CD14-positive monocyte (primary cell): ENCODE measurements at places on chromosomes 6 and 20.

DNA sequence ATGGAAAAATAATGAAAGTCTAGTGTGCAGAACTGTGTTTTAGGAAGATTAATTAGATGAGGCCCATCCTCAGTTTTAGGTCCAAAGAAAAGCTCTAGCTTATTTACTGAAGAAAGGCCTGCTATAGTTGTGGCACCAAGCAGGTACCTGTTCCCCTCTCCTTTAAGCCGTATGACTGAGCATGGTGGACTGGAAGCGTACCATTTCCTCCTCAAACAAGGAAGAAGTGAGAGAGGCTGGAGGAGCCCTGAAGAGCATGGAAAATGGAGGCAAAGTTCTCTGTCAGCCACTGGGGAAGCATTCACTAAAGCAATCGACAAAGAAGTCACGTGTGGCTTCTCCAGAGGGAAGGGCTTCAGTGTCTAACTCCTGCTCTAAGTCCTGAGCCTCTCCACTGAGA, 100.2 kb downstream of the MAN1A1 start:
- DNase-seq: no peak

DNA sequence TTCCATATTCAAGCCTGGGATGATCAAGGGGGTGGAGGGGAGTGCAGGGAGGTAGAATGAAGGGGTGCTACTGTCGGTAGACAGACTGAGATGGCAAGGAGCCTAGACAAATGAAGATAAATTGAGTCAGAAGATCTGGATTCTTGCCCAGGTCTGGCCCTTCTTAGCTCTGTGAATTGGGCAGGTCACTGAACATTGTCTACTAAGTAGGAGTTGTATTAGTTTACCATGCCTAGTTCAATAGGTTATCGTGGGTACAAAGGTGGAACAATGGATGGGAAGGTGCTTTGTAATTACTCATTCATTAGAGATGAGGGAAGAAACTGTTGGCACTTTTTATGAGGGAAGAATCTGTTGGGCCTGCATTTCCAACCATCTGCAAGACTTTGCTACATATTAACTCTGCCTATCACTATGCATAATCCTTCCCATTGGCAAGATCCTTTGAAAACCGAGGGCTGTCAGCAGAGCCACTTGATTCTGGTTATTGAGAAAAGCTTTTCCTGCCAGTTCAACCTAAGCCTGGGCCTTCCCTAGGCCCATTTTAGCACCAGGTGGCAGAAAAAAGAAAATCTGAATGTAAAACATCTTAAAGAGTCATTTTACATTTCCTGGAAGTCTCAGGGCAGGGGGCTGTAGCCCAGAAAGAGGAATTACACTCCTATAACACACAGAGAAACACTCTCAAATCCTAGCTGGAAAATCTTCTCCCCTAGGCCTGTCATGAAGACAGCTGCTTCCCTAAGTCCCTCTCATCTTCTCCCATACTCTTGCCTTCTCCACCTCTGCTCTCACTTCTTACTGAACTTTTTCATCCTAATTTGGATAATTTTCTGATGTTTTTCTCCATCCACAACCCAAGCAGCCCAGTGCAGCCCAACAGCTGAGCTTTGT, 103.5 kb downstream of the CD24 start:
- no peak for DNase-seq

GRCh38 chr6:52914516-52914915, 5.0 kb upstream of the GSTA3 start:
- no peak for DNase-seq

GRCh38 chr20:31717478-31718201, 5.0 kb downstream of the BCL2L1 start:
- DNase-seq: no peak

DNA sequence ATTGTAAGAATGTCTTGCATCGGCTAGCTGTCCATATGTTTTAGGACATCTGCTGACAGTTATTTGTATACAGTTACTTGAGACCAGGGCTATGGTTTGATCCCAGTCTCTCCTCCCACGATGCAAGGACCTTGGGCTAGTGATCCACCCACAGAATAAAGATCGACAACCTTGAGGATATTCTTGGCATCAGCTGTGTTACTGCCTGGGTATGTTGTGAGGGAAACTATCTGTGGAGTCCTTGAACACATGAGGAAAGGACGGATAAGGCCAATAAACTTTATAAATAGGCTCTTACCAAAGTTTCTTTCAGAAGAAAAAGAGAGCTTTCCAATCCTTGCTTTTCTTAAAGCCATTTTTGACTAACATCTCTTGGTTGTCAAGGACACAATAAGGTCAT, 70.8 kb upstream of the HEY2 start:
- no peak for DNase-seq

DNA sequence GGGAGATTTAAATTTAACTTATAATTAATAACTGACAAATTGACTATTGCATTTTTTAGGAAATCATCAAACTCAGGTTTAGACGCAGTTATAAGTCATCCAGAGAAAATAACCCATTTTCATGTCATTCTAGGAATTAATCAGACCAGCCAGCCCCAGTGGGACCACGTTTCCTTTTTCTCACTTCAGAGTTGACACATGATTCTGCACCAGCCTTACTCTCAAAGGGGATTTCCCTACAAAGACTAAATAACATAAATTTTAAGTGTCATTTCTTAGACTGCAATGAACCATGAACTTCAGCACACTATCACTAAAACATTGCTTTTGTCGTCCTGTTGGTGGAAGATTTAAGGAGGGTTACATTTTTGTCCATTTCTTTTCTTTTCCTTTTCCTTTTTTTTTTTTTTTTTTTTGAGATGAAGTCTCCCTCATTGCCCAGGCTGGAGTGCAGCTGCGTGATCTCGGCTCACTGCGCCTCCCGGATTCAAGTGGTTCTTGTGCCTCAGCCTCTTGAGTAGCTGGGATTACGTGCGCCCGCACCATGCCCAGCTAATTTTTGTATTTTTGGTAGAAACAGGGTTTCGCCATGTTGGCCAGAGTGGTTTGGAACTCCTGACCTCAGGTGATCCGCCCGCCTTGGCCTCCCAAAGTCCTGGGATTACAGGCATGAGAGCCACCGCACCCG, 3.6 kb downstream of the IPCEF1 start:
- DNase-seq: peak; percentile 68

DNA sequence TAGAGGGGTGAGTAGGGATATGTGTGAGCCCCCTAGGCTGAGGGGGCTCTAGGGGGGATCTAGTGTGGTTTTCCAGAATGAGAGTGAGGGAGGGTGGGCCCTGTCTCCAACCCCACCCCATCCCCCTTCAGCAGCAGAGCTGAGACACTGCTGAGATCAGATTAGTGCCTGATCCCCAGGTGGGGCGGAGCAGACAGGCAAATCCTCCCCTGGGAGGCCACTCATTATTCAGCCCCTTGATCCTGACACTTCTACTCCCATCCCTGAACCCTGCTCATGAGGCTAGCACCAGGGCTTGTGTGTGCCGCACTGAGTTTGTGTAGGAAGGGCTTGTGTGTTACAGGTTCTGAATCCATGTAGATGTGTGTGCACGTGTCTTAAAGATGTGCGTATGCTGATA, 42.5 kb downstream of the SPDEF start:
- no peak for DNase-seq

DNA sequence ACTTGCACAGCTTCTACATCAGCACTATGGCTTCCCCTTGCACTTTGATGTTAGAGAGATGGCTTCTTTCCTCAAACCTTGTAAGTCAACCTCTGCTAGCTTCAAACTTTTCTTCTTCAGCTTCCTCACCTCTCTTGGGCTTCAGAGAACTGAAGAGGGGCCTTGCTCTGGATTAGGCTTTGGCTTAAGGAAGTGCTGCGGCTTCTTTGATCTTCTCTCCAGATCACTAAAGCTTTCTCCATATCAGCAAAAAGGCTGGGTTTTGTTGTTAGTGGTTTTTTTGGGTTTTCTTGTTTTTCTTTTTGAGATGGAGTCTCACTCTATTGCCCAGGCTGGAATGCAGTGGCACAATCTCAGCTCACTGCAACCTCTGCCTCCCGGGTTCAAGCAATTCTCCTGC, 24.0 kb downstream of the CDK5RAP1 start:
- no peak for DNase-seq

GRCh38 chr6:52317211-52317610, 32.7 kb upstream of the MCM3 start:
- peak; percentile 20 for DNase-seq

GRCh38 chr6:62615366-62616015, 329.5 kb upstream of the KHDRBS2 start:
- DNase-seq: no peak

DNA sequence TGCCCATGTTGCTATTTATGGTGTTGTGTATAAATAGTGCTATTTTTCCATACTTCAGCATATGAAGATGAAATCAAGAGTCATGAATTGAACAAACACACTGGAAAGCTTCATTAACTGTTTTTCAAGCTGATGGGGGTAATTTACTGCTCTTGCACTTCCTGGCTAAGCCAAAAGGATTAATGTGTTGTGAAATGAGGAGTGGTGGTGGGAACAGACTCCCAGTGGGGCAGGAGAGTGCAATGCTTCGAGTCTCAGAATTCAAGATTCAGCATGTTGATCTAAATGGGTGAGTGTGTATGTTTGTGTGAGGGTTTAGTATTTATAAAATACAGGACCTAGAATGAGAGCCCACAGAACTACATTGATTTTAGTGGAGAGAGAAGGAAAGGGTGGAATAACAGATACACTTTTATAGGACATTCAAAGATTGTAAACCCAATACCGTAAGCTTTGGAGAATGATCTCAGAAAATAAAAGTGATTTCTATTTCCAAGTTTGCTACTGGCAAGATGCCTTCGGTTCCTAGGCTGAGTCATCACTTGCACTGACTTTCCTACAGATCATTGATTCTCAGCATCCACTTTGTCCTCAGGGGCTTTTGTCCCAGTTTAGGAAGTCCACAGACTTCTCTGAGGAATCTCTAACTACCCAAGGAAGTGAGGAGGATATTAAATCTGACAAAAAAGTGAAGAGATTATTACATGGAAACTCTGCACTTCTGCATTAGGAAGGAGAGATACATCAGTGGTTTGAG, 303.6 kb downstream of the TRDN start:
- no peak for DNase-seq

DNA sequence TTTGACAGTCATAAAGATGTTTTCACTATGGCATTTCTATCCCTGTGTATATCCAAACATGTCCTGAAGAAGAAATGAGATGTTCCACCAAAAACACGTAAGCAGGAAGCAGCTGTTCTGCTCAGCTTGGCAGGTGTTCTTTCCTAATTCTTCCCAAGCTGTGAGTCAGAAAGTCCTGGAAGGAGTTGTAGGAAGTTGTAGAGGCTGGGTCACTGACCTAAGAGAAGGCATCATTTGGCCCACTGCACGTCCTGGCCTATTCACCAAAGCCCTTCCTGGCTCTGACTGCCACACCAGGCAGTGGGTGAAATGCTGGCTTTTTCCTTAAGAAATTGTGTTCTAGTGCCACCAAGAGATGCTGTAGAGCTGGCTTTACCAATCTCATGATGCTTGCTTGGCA, 40.3 kb downstream of the STX11 start:
- no peak for DNase-seq

DNA sequence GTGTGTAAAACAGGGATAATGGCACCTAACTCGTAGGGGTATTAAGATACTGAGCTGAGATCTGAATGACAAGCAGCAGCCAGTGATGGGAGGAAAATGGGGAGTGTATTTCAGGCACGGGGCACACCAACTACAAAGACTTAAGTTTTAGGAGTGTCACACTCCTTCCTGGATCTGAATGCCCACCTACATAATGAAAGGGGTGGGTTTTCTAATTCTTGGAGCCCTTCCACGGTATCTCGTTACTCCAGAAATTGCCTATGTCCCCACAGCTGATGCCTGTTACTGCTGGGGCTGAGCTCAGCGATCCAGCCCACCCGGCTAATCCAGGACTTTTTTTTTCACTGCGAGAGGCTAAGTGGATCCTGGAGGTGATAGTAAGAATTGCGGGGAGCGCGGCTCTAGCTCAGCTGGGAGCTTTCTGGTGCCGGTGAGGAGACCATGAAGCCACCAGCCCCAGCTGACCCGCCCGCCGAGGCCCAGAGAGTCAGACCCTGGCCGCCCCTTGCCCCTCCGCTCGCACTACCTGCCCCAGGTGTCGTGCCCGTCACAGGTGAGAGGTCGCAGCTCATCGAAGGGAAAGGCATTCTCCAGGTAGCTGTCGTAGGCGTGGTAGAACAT, 727 bp downstream of the EDEM2 start:
- no peak for DNase-seq

GRCh38 chr6:83176246-83176645, 16.8 kb downstream of the PGM3 start:
- DNase-seq: no peak

GRCh38 chr6:69918813-69919475, 52.6 kb downstream of the COL19A1 start:
- no peak for DNase-seq

DNA sequence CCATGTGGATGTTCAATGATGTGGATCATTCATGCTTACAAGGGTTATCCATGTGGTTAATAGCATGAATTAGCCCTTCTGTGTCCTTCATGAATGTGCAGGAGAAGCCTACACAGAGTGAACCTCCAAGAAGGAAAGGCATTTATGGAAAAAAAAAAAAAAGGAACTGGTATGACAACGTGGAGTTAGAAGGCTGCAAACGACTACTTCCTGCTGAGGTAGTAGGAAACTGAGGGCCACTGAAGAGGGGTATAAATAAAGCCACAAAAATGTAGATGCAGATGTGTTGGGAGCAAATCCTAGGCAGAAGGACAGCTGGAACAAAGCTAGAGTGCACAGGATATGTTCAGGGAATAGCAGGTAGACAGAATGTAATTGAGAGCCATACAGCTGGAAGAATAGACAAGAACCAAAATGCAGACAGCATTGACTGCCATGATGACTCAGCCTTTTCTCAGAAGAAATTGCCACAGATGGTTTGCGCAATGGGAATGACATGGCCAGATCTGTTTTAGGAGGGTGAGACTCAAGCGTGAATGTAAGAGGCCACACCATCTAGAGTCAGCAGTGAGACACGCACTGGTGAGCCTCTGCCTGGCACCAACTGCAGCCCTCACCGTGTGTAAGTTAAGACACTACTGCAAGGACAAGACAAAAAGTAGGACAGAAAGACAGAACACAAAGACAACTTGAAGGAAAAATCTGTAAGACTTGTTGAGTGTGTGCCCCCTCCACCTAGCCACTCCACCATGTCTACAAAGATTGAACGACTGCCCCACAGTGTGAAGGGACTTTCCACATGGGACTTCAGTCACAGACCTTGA, 79.8 kb downstream of the KIF13A start:
- DNase-seq: peak; percentile 98
